ENCODE measurements at places on chromosomes 4 and X.
A peak's percentile ranks its signal among the peaks of the same experiment; 100 is the strongest.

- DNase-seq, result no peak
Measured at GRCh38 chr4:165667969-165668368, 205.1 kb upstream of the TLL1 start.

GRCh38 chr4:173707658-173708419 lies 177.8 kb upstream of the HAND2 start:
- no peak for DNase-seq

- DNase-seq, result no peak
Measured at GRCh38 chr4:150005537-150005936, 72.7 kb upstream of the DCLK2 start.

DNA sequence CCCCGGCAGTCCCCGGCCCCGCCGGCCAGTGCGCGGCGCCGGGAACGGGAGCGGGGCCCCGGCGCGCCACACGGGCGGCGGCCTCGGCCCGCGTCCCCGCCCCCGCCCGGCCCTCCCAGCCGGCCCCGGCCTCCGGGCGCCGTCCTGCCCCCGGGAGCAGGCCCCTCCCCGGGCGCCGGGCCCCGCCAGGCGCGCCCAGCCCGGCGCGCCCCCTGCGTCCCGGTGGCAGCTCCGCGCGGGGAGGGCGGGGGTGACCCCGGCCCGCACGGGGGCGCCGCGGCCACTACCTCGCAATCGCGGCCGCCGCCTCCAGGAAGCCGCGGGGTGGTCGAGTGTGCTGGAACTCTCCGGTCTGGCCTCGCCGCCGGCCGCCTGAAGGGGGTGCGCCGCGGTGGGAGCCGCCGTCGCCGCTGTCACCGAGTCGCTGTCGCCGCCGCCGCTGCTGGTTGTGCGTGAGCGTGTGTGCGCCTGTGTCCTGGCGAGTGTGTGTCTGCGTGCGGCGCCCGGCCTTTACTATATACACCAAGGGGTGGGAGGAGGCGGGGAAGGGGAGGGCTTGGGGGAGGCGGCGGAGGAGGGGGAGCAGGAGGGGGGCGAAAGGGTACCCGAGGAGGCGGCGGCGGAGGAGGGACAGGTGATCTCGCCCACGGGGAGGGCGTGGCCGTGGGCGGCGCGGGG lies at the start of gene RAI2:
Gene RAI2 (minus strand): TSS at position 488 of the 678 bp plus-strand sequence. CDS start 59,288 bp downstream, outside the sequence.
- no peak for DNase-seq

GRCh38 chr4:10283761-10284160 lies 167.2 kb upstream of the WDR1 start:
- DNase-seq, result no peak

GRCh38 chr4:118994030-118994429 lies 105.4 kb downstream of the SYNPO2 start:
- no peak for DNase-seq

GRCh38 chrX:120145295-120145925 lies 13.0 kb upstream of the RHOXF2 start:
- no peak for DNase-seq

DNA sequence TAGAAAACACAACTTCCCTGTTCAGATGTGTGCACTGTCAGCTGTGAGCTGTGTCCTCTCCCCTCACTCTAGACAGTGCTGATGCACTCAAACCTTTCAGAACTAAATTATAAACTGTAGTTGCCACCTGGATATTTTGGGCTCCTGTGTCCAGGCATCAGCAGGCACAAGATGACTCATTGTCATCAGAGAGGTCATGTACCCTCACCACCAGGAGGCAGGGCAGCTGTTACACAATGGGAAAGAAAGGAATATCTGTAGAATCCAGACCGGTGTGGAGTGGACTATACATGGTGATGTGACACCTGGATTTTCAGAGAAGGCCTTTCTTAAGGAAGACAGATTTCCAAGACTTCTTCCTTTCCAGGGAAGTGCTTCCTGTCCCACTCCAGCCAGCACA lies 854.4 kb upstream of the AGA start:
- DNase-seq, result no peak

DNA sequence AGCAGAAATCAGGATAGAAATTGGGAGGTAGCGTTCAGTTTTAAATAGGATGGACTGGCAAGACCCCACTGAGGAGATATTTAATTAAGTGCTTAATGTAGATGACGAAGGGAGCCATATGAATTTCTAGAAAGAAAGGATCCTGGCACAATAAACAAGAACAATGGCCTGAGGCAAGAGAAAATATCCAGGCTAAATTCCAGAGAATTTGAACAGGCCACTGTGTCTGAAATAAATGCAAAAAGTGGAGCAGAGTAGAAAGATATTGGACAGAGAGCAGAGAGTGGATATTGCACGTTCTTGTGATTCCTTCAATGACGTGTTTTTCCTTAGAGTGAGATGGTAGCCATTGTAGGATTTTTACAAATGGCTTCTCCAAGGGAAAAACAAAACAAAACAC lies 1504.8 kb downstream of the C4orf33 start:
- DNase-seq, result no peak

GRCh38 chr4:172946503-172946902 lies 222.1 kb upstream of the GALNT7 start:
- no peak for DNase-seq

GRCh38 chr4:54058171-54058570 lies 6.2 kb downstream of the CHIC2 start:
- no peak for DNase-seq

- peak; percentile 37 for DNase-seq
Measured at GRCh38 chr4:10582059-10582686, 102.4 kb downstream of the CLNK start.

GRCh38 chr4:47287735-47288134 lies 175.8 kb downstream of the COMMD8 start:
- DNase-seq, result no peak

DNA sequence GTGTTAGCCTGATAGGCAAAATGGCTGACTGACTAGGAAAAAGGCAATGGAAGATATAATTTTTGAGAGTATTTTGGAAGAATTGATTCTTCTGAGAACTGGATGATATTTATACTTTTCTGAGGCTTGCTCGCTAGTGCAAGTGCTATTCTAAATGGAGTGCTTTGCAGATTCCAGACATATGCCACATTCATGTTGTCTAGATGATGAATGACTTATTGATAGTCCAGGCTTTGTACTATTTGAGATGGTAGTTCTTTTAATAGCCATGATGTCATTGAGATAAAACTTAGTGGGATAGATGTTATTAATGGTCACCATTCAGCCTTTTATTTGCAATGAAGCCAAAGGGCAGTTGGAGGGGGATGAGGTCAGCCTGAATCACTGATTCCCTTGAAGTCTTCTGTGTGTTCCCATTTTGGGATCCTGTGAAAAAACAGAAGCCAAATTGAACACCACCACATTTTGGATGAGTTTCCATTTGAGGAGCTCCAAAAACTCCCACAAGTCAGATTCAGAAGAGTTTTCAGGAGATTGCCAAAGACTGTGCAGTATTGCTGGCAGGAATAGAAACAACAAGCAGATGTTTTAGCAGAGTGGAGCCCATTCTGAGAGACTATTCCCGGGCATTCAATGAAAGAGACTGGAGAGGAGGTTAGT lies 184.1 kb downstream of the IL1RAPL2 start:
- DNase-seq, result no peak

- DNase-seq, result no peak
Measured at GRCh38 chr4:37964734-37965457, 4.7 kb downstream of the PTTG2 start.

GRCh38 chrX:38513112-38513742 lies 48.1 kb upstream of the TSPAN7 start:
- no peak for DNase-seq

Data from C1 segment of cervical spinal cord (tissue), 14 donors.